ENCODE measurements at places on chromosomes 2 and 18. TPM values are rescaled to one million over a fixed set of nuclear protein-coding genes. Genes with fewer than 3 reads are reported as not detected.

- no peak for DNase-seq
Measured at GRCh38 chr18:32276906-32277305, 87.1 kb downstream of the MEP1B start.

DNA sequence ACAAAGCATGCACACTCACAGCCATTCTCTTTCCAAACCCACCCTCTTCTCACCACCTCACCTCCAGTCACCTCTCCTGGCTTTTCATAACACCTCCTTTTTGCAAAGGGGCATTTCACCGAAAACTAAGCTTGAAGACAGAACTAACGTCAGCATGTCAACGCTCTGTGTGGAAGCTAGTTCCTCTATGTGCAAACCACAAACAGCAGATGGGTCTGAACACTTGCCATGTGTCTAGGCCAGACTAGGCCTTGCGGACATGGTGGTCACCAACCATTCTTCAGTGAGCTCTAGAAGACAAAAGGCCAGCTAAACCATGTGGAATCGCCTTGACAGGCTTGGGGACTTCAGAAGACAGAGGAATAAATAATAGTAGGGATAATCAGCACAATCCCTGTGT lies 148.5 kb downstream of the TXNL1 start:
- DNase-seq, result no peak

- DNase-seq, result peak; percentile 57
Measured at GRCh38 chr18:5057386-5058348, 139.4 kb downstream of the AKAIN1 start.

- DNase-seq, result no peak
Measured at GRCh38 chr18:12394428-12394827, 13.3 kb upstream of the PRELID3A start.

DNA sequence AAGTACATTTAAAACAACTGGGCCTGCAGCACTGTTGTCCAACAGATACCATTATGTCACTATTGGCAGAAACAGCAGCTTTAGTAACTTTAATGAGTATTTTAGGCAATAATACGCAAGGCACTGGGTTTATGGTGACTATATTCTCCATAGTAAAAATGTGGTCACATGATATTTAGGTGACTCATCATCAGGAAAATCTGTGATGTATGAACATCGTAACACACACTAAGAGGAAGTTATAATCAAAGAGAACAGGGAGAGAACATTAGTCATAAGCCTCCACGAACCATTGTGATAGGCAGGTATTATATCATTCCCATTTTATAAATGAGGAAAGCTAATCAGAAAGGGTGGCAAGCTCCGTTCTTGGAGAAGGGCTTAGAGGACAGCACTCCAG lies 36.9 kb downstream of the RAPH1 start:
- DNase-seq, result no peak

GRCh38 chr2:182973441-182974352 lies 64.6 kb downstream of the NCKAP1 start:
- DNase-seq, result no peak

DNA sequence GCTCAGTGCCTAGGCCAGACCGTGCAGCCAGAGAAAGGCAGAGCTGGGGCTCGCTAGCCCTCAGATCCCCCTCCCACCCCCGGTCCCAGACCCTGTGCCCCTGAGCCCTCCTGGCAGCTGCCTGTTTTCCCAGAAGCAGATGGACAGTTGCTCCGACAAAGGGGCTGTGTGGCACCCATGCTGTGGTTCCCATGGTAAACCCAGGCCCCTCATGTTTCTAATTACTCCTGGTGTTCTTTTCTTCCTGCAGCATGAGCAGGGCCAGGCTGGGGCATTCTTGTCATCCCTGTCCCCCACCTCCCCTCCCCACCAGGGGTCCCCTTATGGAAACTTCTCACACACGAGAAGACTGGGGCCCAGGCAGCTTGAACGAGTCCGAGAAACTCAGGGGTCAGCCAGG lies 269.6 kb downstream of the HAUS1 start:
- no peak for DNase-seq

DNA sequence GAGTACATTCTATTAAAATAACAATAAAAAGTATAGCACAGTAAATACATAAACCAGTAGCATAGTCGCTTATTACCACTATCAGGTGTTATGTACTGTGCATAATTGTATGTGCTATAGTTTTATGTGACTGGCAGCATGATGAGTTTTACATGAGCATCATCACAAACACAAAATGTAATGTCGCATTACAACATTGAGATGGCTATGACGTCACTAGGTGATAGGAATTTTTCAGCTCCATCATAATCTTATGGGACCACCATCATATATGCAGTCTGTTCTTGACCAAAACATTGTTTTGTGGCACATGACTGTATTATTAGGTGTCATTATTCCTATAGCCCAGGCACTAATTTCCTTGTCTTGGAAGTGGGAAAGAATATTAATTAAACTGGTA lies 48.6 kb downstream of the ZDBF2 start:
- DNase-seq, result no peak

DNA sequence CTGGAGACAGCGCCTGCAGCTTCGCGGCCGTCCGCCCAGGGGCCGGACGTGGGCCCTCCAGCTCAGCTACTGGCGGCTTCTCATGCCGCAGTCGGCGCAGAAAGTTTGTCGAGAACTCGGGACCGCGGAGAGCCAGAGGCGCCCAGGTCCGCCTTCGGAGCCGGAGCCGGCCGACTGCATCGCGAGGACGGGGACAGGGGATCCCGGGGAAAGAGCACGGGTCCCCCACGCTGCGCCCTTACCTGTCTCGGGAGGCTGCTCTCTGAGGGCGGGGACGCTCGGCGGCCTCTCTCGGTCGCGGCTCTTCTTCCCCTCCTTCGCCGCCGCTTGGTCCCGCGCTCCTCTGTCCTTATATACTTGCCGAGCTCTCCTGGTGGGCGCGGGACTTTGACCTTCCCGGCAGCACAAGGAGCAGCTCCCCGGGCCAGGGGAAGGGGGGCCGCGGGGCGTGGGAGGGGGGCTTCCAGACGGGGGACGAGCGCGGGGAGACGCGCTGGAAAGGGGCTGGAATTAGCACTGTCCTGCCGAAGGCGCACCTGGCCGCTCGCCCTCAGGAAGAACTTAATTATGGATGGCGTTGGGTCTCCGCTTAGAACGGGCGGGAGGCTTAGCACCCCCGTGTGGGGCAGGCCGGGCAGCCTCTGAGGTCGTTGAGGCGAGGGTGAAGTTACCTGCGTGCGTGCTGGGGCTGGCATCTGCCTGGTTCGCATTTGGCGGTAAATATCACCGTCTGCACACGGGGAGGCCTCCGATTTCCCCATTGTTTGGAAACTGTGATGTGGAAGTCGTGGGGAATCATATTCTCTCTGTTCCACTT lies at the start of gene POMC:
Gene POMC (minus strand): TSS at position 325 of the 817 bp plus-strand sequence. CDS start 3,808 bp downstream, outside the sequence.
- peak; percentile 20 for DNase-seq

DNA sequence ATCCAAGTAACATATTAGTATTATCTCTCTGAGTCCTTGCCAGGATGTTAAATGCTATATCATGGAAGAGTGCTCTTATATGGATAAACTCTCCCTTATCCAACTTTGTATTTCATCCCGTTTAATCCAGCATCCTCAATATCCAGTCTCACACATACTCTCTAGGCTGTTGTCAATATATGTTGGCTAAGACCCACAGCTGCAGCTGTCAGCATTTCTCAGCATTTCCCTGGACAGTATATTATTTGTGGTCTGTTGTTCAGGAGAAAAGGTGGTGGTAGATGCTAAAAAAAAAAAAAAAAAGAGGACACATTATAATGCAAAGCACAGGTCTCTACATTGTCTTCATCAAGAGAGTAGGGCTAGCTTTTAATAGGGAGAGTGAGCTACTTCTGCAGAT lies 1368.0 kb upstream of the ZEB2 start:
- DNase-seq, result peak; percentile 51

GRCh38 chr2:207296265-207296948 lies 130.7 kb upstream of the KLF7 start:
- no peak for DNase-seq

GRCh38 chr2:85986121-85986520 lies 97.3 kb upstream of the ST3GAL5 start:
- no peak for DNase-seq

DNA sequence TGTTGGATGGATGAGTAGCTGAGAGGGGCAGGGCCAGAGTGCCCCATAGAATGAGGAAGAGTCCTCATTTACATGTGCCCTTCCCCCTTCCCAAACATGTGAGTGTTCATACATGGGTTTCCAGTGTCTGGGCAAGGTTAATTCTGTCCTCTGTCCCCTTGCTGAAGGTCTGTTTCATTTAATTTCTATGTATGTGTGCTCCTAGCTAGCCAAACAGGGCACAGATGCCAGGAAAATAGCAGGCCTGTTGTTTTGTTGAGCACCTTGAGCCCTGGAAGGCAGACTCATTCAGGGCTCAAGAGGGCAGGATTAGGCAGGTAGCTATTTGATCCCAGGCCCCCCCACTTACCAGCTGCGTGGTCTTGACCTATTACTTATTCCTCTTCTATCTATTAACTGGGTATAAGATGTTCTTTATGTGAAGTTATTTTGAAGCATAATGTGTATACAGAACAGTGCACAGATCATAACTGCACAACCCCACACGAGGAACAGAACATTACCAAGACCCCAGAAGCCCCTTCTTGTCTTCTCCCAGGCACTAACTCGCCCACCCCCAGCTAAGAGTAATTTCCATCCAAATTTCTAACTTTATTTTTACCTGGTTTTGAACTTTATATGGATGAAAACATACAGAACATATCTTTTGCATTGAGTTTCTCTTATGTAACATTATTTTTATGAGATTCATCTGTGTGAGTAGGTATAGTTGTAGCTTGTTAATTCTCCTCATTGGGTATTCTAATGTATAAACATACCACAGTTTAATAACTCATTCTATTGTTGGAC lies 164.3 kb downstream of the RPIA start:
- DNase-seq, result no peak

DNA sequence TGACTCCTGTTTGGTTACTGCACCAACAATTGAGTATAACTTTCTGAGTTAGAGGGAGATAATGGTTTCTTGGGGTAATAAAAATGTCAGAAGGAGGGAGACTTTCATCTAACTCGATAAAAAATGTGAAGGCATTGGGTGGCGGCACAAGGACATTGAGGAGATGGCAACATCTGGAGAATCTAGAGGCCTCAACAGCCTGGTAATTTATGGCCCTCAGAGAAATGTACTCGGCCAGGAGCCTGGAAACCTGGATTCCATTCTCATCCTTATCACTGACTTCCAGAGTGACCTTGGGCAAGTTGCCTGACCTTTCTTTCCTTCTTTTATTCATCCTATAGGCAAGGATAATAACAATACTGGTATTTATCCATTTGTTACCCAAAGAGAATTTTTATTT lies 173.5 kb upstream of the MEX3C start:
- DNase-seq, result no peak

GRCh38 chr2:74001781-74002504 lies 17.2 kb downstream of the TET3 start:
- no peak for DNase-seq

DNA sequence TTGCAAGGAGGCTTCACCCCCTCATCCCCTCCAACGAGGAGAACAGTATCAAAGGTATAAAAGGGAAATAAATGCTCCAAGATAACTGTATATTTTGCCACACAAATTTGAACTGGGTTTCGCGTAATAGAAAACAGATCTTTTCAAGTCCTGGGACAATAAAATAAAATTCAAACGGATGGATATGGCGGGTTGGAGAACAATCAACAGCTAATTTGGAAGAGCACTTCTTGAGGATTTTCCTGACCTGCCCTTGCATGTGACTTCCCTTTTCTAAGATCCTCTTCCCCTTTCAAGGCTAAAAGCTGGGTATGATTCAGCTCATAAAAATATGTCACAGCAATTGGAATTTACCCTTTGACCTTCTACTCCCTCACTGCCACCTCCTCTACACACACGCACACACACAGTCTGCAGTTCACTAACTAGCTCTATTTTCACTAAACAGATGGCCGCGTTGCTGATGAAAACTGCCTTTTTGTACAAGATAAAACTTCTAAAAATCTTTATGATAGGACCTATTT lies 386.9 kb downstream of the FIGN start:
- peak; percentile 61 for DNase-seq

GRCh38 chr2:3827673-3828575 lies 124.5 kb downstream of the DCDC2C start:
- no peak for DNase-seq

The CYP26B1 gene
- total RNA-seq, result 11.3 TPM

The CCDC148 gene
- 0.49 TPM for total RNA-seq

The AAMP gene
- 125 TPM for total RNA-seq

The PSMA8 gene
- total RNA-seq, result not detected

The IL36B gene
- total RNA-seq, result not detected

The CDH19 gene
- total RNA-seq, result 21.4 TPM

The TSPYL6 gene
- 0.03 TPM for total RNA-seq

The HOXD13 gene
- 11.0 TPM for total RNA-seq

The SGPP2 gene
- total RNA-seq, result not detected

The LRRTM4 gene
- not detected for total RNA-seq

The ACOXL gene
- not detected for total RNA-seq
